ENCODE measurements at places on chromosomes 1 and 21.

DNA sequence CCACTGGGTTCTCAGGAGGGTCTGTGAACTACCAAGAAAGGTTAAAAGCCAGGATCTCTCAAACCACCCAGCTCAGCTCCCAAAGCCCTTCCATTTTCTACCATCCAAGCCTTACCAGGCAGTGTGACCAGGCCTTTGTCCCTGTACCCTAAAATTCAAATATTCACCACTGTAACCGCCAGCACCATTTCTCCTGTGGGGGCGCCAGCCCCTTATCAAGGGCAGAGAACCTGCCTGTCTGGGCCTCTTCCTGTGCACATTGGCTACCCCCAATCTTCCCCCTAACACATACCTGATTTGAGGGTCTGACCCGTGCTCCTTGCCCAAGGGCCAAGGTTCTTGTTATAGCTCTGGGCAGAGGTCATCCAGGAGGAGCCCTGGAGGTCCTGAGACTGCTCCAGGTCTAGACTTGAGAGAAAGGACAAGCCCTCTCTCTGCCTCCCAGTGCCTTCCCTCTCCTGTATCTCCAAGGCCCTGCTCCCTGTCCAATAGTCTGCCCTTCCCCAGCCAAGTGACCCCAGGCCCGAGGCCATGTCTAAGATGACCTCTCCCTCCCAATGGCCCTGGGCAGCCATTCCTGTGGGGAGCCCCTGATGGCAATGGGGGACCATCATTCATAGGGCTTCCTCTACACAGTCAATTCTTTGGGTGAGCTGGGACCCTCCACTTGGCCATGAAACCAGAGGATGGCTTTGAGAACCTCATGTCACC is 78.5 kb downstream of the FHAD1 start:
- no peak for DNase-seq

GRCh38 chr1:224720216-224720615 is 104.1 kb downstream of the CNIH3 start:
- DNase-seq: no peak

GRCh38 chr1:16042096-16042495 is 1.5 kb upstream of the CLCNKB start:
- DNase-seq: no peak

DNA sequence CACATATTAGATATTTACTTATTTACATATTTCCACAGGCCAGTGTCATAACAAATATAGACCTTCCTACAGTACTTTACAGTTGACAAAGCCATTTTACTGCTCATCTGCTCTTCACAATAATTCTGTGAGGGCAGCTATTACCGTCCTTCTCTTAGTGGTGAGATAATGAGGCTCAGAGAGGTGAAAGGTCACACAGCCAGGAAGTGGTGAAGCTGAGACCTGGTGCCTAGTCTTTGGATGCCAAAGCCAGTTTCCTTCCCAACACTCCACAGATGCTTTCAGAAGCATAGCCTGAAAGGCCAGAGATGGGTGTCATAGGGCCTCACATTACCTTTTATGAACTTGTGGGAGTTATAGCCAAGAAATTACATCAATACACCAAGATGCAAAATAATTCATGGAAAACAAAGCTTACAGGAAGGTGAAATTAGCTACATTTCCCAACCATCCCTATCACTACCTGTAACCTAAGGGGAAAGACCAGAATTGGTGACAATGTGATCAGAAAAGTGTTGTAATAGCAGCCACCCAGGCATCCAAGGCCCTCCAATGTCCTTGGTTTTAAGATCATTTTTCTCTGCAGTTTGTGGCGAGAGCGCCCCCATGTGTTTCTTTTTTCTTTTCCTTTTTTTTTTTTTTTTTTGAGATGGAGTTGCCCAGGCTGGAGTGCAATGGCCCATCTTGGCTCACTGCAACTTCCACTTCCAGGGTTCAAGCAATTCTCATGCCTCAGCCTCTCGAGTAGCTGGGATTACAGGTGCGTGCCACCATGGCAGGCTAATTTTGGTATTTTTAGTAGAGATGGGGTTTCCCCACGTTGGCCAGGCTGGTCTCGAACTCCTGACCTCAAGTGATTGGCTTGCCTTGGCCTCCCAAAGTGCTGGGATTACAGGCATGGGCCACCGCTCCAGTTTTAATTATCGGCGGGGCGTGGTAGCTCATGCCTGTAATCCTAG is 26.5 kb upstream of the RPL11 start:
- peak; percentile 54 for DNase-seq

- DNase-seq: peak; percentile 83
Measured at GRCh38 chr21:20882462-20883407, 115.5 kb upstream of the NCAM2 start.

- DNase-seq: peak; percentile 87
Measured at GRCh38 chr1:36831186-36831810, 203.0 kb downstream of the GRIK3 start.

GRCh38 chr21:44527983-44528633 is 11.9 kb downstream of the KRTAP10-1 start:
- no peak for DNase-seq

DNA sequence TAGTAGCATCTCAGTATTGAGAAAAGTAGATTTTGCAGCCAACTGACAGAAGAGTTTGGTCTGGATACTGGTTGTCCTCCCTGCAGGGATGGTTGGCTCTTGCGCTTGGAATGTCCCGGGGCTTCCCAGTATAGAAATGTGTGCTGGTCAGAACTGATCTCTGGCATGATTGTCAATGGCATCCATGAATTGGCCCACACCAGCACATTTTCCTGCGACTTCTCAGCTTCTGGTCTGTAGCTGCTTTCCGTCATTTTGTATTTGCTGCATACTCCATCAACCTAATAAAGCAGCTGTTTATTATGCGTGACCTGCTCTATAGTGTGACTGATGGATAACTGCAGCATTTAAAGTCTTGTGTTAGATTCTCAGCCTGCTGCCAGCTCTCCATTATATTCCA is 203.7 kb downstream of the S1PR1 start:
- DNase-seq: no peak

DNA sequence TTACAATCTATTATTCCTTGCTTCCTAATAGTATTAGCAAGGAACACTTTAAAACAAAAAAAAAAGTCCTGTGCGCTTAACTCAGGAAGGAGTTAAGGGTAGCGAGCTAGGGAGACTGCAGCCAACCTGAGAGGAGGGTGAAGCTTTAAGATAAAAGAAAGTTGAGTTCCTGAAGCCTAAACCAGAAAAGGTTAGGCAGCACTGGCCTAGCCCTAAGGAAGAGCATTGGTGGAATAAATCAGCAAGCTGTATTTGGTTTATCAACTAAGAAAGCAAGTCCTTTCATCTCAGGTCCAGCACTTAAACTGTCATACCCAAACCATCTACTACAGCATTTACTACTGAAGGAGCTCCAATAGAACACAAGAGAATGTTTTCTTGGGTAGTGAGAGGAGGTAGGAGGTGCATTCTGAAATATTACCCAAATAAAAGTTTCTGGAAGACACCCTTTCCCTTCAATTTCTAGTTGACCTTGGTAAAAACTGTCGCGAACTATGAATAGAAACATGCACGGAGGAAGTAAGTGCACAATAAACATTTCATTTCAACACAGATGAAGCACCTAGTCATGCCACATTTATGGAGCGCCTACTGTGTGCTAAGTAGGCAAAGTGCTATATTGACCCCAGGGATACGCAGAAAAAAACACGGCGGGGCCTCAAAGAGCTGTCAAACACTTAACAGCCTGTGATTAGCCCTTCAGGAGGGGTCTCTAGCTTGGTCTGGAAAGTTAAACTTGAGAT is 1.3 kb downstream of the GLRX2 start:
- DNase-seq: no peak

DNA sequence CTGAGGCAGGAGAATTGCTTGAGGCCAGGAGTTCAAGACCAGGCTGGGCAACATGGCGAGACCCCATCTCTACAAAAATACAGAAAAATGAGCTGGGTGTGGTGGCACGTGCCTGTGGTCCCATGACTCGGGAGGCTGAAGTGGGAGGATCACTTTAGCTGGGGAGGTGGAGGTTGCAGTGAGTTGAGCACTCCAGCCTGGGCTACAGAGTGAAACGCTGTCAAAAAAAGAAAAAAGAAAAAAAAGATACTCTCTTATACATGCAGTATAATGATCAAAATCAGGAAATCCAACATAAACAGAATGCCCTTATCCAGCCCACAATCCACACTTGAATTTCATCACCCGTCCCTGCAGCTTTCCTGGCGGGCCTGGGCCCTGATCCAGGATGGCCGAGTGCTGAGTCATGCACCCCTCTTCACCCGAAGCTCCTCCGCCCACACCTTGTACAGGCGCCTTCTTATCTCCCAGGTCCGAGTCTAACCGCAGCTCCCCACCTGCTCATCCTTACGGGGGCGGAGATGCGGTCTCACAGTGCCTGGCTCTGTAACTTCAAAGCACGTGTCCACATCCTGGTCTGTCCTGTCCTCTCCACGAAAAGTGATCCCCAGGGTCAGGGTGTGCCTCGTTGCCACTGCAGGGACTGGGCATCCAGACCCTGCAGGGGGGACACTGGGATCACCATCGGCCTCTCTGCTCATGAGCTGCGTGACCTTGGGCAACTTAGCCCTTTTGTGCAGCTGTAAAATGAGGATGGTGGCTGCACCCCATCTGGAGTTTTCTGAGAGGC is 120.2 kb upstream of the SLC45A1 start:
- no peak for DNase-seq

DNA sequence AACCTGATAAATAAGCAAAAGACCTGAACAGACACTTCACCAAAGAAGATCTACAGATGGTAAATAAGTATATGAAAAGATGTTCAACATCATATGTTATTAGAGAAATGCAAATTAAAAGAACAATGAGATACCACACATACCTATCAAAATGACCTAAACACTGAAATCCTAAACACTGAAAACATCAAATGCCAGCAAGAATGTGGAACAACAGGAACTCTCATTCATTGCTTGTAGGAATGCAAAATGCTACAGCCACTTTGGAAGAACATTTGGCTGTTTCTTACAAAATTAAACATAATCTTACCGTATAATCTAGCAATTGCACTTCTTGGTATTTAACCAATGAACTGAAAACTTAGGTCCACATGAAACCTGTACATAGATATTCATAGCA is 14.9 kb upstream of the PIGK start:
- DNase-seq: no peak

GRCh38 chr1:156874572-156875340 is 14.1 kb downstream of the NTRK1 start:
- peak; percentile 45 for DNase-seq

DNA sequence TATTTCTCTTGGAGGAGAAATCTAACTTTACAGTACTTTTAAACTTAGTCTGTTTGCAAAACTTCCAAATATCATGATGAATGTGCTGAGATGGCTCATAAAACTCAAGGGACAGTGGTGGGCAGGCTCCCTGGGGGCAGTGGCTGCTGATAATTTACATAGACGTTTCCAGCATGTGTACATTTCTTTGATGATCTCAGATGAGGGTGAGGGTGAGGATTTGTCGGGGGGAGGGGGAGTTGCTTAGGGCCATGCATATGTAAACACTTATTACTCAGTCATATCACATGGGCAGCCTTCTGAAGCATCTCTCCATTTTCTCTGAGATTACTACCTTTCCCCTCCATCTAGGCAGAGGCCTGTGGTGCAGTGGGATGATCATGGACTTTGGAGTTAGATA is 152.9 kb upstream of the HMGB4 start:
- DNase-seq: peak; percentile 22

GRCh38 chr21:44780767-44781459 is 20.7 kb downstream of the UBE2G2 start:
- DNase-seq: no peak

- DNase-seq: no peak
Measured at GRCh38 chr1:181791721-181792120, 269.8 kb downstream of the ZNF648 start.

GRCh38 chr1:88375977-88376376 is 308.1 kb upstream of the PKN2 start:
- DNase-seq: no peak

GRCh38 chr1:162699366-162699765 is 67.1 kb downstream of the DDR2 start:
- DNase-seq: no peak

GRCh38 chr1:37449936-37450335 is 24.4 kb upstream of the ZC3H12A start:
- DNase-seq: peak; percentile 11

- no peak for DNase-seq
Measured at GRCh38 chr21:34220556-34221195, 143.1 kb upstream of the KCNE2 start.

Data from NCI-H69 (cell line).